ENCODE measurements at places on chromosomes 12 and 14.

- peak; percentile 12 for DNase-seq
These were observed 256.3 kb upstream of the SFSWAP start for GRCh38 chr12:131454418-131455217.

DNA sequence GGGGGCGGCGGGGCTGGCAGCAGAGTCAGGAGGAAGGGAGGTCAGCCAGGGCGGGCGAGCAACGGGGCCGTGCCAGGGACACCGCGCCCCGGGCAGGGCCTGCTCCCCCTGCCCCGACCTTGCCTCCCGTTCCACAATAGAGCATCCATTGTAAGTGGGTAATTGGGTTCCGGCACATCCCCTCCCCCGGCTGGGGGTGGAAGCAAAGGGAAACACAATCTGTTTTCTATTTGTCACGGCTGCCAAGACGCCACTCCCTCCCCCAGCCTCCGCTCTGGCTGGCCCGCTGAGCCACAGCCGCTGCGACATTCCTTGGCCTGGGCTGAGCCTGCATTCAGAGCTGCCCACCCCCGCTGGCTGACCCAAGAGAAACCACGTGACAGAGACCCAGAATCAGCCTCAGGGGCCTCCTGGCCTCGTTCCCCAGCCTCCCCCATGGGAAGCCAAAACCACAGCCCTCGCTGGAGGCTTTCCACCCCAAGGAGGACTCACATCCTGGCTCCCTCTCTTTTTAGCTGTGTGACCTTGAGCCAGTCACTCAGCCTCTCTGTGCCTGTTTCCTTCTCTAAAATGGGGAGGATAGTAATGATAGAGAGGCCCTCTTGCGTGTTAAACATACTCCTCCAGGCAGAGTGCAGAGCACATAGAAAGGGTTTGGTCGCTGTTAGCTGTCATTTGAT, 117.6 kb downstream of the SCARB1 start:
- peak; percentile 77 for DNase-seq

DNA sequence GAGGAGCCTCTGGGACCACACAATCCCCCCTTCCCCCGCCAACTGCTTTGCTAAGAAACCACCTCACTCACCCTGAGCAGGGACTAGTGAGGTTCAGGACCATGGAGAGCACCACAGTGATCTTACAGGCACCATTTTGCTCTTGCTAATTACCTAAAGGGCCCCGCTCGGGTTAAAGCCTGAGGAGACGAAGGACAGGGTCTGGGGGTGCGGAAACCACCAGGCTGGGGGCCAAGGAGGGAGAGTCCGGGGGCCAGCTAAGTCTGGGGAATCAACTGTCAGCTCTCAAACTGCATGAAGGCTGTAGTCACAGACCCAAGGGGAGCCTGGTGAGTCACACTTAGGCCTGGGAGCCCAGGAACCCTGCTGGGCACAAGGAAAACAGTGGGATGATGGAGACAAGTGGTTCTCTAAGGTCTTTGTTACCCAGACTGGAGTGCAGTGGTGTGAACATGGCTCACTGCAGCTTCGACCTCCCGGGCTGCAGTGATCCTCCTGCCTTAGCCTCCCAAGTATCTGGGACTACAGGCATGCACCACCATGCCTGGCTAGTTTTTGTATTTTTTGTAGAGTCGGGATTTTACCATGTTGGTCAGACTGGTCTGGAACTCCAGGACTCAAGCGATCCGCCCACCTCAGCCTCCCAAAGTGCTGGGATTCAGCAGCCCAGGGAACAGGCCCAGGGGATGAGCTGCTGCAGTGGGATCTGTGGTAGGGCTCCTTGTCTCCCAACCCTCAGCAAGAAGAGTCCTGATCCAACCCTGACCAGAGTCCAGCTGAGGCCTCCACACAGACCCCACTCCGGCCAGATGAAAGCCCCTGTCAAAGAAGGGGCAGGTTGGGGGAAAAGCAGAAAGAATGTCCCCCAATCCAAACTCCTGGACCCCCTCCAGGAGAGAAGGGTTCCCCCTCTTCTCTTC, 98.8 kb downstream of the CALM1 start:
- no peak for DNase-seq

- DNase-seq, result no peak
These were observed 3.5 kb downstream of the MYF6 start for GRCh38 chr12:80710727-80711449.

GRCh38 chr12:96720363-96720705, 186.7 kb upstream of the NEDD1 start:
- peak; percentile 17 for DNase-seq

- no peak for DNase-seq
These were observed 8.5 kb upstream of the SERPINA12 start for GRCh38 chr14:94517641-94518257.

DNA sequence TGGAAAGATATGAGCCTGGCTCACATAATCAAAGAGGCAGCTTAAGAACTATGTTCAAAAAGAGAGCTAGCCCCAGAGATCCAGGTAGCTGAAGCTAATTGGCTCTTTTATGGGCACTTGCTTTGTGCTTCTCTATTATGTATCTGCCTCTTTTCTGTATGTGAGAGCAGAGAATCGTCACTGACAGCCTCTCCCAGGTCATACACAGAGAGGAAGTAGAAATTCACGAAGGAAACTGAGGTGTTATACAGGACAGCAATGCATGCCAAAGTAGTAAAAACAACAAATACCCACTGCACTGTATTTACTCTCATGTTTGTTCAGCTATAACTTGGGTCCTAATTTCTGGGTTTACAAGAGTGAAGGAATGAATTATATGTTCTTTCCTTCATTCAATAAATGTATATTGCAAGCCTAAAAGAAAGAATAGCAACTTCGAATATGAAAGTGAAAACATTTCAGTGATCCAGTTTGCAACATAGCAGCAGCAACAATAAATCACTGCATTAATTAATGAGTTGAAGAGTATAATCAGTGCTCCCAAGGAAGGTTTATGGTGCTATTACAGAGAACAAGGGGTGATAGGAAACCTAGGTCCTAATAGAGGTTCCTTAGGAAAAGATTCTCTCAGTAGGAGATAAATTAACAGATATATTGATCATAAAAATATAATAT, 47.1 kb upstream of the ATXN7L3B start:
- DNase-seq, result no peak

DNA sequence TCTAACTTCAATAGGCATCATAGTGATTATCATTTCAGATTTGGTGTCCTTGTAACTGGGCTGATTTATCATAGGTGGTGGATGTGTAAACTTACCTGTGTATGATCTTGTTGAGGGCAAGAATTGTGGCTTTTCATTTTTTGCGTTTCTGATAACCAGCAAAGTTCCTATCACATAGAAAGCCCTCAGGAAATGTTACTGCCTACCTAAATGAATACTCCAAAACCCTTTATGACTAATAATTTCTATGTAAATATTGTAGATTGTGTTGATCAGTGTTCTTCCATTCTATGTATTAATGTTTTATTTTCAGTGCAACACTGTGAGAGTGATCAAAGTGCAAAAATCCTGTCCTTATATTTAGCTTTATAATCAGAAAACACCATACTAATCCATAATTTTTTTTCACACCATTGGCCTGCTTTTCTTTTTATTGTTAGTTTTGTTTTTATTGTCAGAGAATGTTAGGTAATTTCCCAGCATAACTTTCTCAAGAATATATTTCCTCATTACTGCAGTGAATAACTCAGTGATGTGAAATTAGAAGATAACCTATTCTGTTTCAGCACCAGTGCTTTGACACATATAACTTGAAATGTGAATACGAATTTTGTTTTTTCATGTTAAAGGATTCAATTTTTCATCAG, 94.1 kb downstream of the GPHN start:
- no peak for DNase-seq

DNA sequence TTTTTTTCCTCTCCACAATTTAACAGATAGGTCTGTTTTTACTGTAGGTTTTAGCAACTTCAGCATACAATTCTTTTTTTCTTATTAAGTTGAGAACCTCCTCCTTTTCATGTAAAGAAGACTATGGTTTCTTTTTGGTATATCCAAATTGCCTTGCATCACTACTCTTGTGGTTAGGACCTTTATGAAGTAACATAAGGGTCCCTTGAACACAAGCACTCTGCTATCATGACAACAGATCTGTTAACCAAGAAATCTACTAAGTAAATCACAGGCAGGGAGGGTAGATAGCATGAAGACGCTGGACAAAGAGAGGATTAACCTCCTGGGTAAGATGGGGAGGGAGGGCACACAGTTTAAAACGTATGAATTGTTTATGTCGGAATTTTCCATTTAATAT, 380.6 kb downstream of the CCDC91 start:
- no peak for DNase-seq

Measured in NCI-H1436 (cell line).